Smooth muscle cell of trachea (primary cell): ENCODE measurements at places on chromosomes 5 and 9. TPM values are rescaled to one million over a fixed set of nuclear protein-coding genes. Genes with fewer than 3 reads are reported as not detected.

Gene ADAMTS13
- 2.2 and 6.0 TPM in 2 replicates for total RNA-seq

Gene FOXD4
- 0.17 TPM in 1 of 2 replicates, not detected in the other for total RNA-seq

Gene TUBB4B
- 205 and 421 TPM in 2 replicates for total RNA-seq

Gene CRB2
- not detected in 2 replicates for total RNA-seq

Gene FLT4
- under 0.01 and 0.15 TPM in 2 replicates for total RNA-seq

Gene SLC36A2
- not detected in 2 replicates for total RNA-seq

Gene ITGA1
- 4.1 and 8.1 TPM in 2 replicates for total RNA-seq

Gene SAXO1
- total RNA-seq: under 0.01 and 0.17 TPM in 2 replicates

Gene DMRTA1
- total RNA-seq: 1.2 and 1.3 TPM in 2 replicates

Gene KCNN2
- total RNA-seq: 0.44 TPM in 1 of 2 replicates, not detected in the other

Gene FOXD1
- 7.6 and 11.7 TPM in 2 replicates for total RNA-seq

Gene ZNF454
- 1.6 and 2.5 TPM in 2 replicates for total RNA-seq

Gene SEMA6A
- 0.44 and 0.66 TPM in 2 replicates for total RNA-seq

Gene CNOT6
- total RNA-seq: 8.1 and 18.5 TPM in 2 replicates

Gene RPL12
- total RNA-seq: 952 and 1,458 TPM in 2 replicates

Gene ENTPD2
- not detected in 2 replicates for total RNA-seq

Gene OR13C2
- 0.15 TPM in 1 of 2 replicates, not detected in the other for total RNA-seq

Gene TEX48
- total RNA-seq: not detected in 2 replicates

Gene PRDM9
- total RNA-seq: not detected in 2 replicates

Gene ANKRD18B
- total RNA-seq: 0.87 and 2.6 TPM in 2 replicates

Gene IFNA6
- not detected in 2 replicates for total RNA-seq

Gene FCN1
- not detected in 2 replicates for total RNA-seq

Gene PGM5
- total RNA-seq: 88.8 and 110 TPM in 2 replicates

Gene ELP1
- total RNA-seq: 37.7 and 41.6 TPM in 2 replicates

Gene BTNL3
- total RNA-seq: not detected in 2 replicates

Gene FOXD4L6
- total RNA-seq: not detected in 2 replicates

Gene UBTD2
- total RNA-seq: 23.2 and 25.5 TPM in 2 replicates

Gene PCDHB7
- under 0.01 and 0.66 TPM in 2 replicates for total RNA-seq

Gene INSYN2B
- total RNA-seq: 5.8 and 14.6 TPM in 2 replicates

Gene DYNC2I2
- 52.9 and 79.4 TPM in 2 replicates for total RNA-seq

Gene CBY3
- total RNA-seq: not detected in 2 replicates

Gene PCDHGA3
- total RNA-seq: 1.3 and 2.6 TPM in 2 replicates

Gene AMBP
- total RNA-seq: 0.15 and 0.17 TPM in 2 replicates

Gene MED7
- total RNA-seq: 9.9 and 14.5 TPM in 2 replicates

Gene PCA3
- total RNA-seq: not detected in 2 replicates

Gene FREM1
- 0.15 and 0.17 TPM in 2 replicates for total RNA-seq

Gene NOL6
- 20.7 and 28.3 TPM in 2 replicates for total RNA-seq

Gene PRUNE2
- 10.6 and 11.4 TPM in 2 replicates for total RNA-seq

Gene FCN2
- not detected in 2 replicates for total RNA-seq

Gene CENPK
- total RNA-seq: 2.8 and 20.9 TPM in 2 replicates

Gene GRIN3A
- total RNA-seq: not detected in 2 replicates

Gene TSTD2
- 11.8 and 17.0 TPM in 2 replicates for total RNA-seq

Gene TUSC1
- 7.4 and 9.9 TPM in 2 replicates for total RNA-seq

Gene NUTM2F
- not detected in 2 replicates for total RNA-seq

Gene PCDHA4
- total RNA-seq: 0.29 and 0.33 TPM in 2 replicates

Gene HMCN2
- total RNA-seq: under 0.01 and 0.17 TPM in 2 replicates

Gene UIMC1
- total RNA-seq: 24.5 and 33.3 TPM in 2 replicates

Gene WDR38
- total RNA-seq: not detected in 2 replicates
